ENCODE measurements at places on chromosomes 12 and 14.
A peak's percentile ranks its signal among the peaks of the same experiment; 100 is the strongest.

DNA sequence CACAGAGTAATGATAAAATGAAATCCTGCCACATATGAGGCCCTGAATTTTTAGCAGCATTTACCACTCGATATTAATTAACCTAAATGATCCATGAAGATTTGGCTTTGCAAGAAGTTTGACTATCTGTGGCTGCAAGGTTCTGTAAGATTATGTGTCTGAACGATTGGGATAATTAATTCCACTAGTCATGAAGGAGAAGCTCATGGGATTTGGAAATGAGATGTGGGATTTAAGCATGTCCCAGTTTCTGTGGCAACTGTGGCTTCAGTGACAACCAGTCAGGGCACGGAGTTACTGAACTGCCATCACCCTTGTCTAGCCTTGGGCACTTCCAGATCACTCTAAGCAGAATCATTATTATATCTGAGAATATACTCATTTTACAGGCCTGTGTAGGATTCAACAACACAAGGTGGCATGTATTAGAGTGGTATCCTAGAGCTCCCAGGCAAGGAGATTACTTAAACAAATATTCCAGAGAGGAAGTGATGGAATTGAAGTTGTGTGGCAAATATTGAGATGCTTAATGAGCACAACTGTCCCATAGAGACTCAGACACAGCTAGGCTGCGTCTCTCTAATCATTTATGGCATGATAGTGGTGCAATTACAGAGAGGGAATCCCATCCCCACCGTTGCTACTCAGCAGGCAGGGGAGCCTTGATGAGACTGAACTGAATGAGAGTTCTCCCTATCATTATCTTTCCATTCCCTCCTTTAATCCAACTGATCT lies 205.0 kb upstream of the KRR1 start:
- no peak for DNase-seq

DNA sequence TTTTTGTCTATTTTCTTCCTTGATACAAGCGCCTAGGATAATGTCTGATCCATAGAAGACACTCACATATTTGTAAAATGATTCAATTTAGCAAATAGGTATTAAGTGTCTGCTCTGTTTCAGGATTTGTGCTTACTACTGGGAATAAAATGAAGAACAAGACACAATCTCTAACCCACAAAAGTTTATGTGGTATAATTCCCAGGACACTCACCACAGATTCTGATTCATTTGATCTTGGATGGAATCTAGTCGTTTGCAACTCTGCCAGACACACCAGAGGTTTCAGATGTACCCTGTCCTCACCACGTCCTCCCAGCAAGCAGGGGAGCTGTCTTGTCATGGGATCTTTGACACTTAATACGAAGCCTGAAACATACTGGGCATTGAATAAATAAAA lies 208.3 kb downstream of the LRIG3 start:
- DNase-seq: no peak

GRCh38 chr12:26130728-26131127 lies 5.9 kb upstream of the BHLHE41 start:
- DNase-seq: peak; percentile 90

DNA sequence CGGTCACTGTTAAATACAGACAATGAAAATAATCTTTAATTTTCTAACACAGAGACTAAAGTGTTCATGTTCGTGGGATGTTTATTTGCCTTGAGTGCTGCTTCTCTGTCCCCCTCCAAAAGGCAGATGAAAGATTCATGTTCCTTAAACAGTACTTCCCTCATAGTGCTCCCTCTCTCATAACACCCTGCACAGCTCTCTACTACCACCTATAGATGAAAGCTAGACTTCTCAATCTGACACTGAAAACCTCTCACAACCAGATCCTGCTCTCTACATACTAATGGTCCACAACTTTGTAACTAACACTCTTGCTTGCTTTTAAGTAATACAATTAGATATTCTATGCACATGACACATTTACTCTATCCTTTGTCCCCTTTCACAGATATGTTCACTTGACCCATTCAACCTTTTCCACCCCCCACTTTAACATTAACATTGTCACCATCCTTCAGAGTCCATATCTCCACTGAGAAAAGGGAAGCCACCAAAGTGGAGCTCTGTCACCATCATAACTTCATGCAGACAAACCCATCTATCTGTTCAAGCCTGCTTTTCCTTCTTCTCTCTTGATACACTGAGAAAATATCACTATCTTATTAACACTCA lies 266.4 kb upstream of the USP15 start:
- DNase-seq: peak; percentile 60

GRCh38 chr12:125283521-125283920 lies 218.3 kb downstream of the AACS start:
- no peak for DNase-seq

DNA sequence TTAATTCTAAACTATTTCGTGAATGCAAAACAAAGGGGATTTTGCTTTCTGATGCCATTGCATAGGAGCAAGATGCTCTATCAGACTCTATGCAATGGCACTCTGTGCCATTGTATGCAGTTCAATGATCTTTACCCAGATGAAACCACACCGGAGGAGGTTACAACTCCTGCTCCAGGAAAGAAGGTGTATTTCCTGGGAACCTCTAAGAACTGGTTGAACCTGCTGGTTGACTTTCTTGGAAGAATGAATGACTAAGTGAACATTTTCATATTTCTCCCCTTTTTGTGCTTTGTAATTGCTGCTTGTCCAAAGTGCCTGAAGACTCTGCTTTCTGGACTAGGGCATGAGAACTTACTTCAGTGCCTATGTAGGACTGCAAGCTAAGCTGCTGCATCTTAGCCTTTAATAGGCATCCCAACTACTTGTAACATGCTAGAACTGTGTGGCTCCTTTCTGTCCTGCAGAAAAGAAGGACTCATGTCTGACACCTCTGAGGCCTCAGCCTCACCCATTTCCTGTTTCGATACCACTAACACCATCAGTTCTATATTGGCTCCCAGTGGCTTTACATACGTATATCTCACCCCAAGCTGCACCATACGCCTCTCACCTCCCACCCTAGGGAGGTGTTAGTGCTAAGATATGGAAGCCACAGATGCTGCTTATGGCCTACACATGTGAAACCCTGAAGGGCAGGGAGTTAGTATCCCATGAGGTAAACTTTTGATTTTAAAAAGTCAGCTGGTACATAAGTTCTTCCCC lies 193.5 kb upstream of the CNOT2 start:
- DNase-seq: peak; percentile 67

GRCh38 chr12:57803319-57803893 lies 15.1 kb downstream of the AVIL start:
- DNase-seq: peak; percentile 27

GRCh38 chr14:73311708-73312030 lies 74.4 kb downstream of the PAPLN start:
- DNase-seq: no peak

DNA sequence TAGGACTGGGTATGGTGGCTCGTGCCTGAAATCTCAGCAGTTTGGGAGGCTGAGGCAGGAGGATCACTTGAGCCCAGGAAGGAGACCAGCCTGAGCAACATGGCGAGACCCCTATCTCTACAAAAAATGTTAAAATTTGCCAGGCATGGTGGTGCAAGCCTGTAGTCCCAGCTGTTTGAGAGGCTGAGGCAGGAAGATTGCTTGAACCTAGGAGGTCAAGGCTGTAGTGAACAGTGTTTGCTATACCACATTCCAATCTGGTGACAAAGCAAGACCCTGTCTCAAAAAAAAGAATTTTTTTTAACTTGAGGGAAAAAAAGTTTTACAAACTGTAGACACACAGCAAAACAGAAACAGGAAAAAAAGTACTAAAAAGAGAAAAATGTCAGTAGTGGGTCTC lies 2.3 kb upstream of the MAP3K9 start:
- no peak for DNase-seq

GRCh38 chr14:104135121-104135903 lies 3.1 kb upstream of the KIF26A start:
- peak; percentile 57 for DNase-seq

GRCh38 chr12:109612003-109612402 lies 38.4 kb downstream of the MVK start:
- no peak for DNase-seq

DNA sequence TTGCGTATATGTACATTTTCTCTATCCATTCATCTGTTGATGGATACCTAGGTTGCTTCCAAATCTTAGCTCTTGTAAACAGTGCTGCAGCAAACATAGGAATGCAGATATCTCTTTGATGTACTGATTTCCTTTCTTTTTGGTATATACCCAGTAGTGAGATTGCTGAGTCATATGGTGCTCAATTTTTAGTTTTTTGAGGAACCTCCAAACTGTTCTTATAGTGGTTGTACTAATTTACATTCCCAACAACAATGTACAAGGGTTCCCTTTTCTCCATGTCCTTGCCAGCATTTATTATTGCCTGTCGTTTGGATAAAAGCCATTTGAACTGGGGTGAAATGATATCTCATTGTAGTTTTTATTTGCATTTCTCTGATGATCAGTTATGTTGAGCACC lies 44.3 kb downstream of the PELI2 start:
- DNase-seq: no peak

DNA sequence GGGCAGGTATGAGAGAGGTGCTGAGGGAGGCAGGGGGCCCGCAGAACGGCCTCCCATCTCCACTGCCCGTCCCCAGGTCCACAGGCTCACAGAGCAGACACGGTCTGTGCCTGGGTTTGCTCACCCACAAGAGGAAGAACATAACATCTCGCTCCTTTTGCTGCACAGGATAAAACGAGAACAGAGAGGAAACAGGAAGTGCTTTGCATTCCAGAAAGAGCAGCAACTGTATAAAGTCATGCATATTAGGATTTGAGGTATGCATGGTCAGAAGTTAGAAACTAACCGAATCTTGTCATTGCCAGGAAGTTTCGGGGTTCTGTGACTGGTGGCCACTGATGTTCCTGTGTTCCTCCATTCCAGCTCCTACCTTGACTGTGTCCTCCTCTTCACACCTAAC lies 25.0 kb downstream of the NTF3 start:
- DNase-seq: peak; percentile 8

DNA sequence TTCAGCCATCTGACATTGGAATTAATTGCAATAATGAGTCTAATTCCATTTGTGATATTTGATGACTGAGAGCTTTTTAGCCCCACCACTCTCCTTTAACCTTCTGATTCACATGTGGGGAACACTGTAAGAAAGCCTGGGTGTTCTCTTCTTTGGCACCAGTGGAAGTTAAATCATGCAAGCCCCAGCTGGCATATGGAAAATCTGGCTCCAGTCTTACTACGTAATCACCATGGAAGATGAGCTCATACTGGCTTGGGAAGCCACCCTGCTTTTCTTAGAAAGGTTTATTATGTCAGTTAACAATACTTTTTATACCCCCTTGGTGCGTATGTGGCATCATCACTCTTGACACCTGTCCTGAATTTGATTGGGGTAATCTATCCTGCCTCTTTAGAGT lies 479.3 kb downstream of the SLC16A7 start:
- no peak for DNase-seq

DNA sequence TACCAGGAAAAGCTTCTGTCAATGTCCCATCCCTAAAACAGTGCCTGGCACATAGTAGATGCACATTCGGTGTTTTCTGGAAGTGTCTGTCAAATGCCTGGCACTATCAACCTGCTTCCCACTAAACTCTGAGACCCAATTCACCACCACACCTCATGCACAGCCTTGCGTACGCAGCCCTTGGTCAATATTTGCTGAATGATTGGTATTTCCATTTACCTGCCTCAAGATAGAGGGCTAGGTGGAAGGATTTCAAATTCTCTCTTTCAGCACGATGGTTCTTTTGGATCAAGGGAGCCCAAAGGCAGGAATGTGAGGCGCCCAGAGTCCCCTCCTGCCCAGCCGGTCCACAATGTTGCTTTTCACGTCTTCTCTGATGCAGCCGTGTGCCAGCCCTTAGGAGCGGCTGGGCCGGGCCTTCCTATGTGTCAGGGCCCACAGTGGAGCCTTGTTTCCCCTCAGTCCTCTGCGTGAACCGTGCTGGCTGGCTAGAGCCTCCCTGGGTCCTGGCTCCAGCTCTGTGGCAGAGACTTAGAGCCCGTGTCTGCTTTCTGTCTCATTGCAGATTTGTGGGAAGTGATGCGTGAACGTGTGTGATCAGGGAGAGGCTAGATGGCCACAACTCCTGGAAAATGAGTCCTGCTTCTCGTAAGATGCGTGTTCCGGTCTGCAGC lies 99.9 kb upstream of the RFLNA start:
- no peak for DNase-seq

- DNase-seq: no peak
These were observed 143.8 kb upstream of the RTL1 start for GRCh38 chr14:101047326-101047725.

DNA sequence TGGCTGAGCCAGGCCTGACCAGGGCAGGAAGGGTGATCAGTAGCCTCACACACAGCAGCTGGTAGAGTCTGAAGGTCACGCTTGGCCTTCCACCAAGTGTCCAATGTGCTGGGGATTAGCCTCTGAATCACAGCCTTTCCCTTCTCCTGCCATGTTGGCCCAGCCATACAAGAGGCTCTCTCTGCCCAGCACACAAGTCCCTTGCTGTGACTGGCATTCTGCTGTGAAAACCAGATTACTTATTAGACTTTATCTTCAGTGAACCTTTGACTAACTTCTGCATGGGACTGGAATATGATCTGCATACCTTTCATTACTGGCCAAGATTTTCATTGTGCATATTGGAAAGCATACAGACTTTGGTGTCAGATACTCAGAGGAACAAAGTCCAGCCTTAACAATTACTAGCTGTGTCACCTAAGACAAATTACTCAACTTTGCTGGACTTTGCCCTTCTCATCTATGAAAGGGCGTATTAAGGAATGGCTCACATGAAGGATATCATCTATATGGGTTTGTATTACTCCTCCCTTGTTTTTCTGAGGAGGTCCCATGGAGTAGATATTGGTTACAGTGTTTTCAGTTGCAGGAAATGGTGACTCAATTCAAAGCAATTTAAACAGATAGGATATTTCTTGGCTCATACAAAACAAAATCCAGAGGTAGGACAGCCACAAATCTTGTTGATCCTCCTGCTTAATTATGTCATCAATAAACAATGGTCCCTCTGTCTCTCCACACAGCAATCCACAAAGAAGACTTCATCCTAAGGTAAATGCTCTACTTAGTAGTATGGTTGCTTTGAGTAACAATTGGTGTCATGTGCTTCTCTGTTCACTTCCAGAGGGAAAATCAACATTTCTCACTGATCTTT lies 99.6 kb downstream of the DYRK2 start:
- DNase-seq: no peak

GRCh38 chr14:90281756-90282155 lies 25.4 kb downstream of the PSMC1 start:
- DNase-seq: no peak

All from NB4 (cell line).